Activated naive CD4-positive, alpha-beta T cell (primary cell): ENCODE measurements at places on chromosomes 3 and 15.

DNA sequence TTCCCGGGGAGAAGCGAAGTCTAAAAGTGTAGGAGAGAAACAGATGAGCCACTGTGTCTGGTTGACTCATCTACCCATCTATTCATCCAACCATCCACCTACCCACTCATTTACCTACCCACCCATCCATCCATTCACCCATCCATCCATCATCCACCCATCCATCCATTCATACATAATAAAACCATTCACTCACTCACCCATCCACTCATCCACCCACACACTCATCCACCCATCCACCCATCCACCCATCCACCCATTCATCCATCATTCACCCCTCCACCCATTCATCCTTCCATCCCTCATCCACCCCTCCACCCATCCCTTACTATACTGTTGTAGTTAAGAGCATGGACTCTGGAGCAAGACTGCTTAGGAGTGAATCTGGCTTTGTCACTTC is 136.4 kb upstream of the ATP2B2 start:
- DNase-seq = no peak

DNA sequence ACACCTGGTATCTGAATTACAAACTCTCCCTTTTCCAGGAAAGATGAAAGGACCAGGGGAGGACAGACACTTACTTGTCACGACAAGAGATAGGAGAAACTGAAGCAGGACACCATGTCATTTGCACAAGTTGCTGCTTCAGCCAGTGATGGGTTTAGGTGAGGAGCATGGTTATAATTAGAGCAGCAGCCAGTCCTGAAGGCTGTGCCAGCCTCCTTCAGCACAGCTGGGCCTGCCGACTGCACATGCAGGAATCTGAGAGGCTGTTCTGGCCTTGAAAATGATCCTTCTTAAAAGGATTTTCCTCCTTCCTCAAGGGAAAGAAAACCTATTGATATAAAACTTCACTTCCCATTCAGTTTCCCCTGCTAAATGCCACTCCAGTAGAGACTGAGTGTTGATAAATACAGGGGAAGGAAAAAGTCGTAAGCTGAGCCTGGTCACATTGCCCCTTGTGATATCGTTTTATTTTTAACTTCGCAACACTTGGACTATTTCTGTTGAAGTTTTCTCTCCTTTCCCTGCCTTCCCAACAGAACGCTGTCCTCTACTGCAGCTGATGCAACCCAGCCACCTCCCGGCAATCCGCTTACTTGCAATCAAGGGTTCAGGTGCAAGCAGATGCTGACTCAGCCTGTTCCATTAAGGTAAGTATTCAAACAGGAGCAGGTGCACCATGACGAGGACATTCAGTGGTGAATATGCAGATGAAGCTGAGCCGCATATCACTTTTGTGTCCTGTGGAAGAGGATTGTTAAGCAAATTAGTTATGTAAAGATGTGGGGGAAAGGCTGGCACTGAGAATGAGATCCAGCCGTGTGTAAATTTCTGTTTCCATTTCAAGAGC is at the start of gene FBXO40:
FBXO40 (plus strand) TSS at position 524 of the 847 bp plus-strand sequence. CDS start 27,197 bp downstream, outside the sequence.
- DNase-seq = no peak

- no peak for DNase-seq
Measured at GRCh38 chr3:72135636-72136035, 350.7 kb upstream of the PROK2 start.

GRCh38 chr15:32649342-32649741 is 7.8 kb downstream of the SCG5 start:
- DNase-seq = no peak

GRCh38 chr15:59817053-59817452 is 127.9 kb upstream of the BNIP2 start:
- DNase-seq = no peak

GRCh38 chr3:158379517-158379916 is 191.5 kb upstream of the MLF1 start:
- DNase-seq = no peak

GRCh38 chr3:46987319-46987742 is 7.9 kb downstream of the NBEAL2 start:
- no peak for DNase-seq

DNA sequence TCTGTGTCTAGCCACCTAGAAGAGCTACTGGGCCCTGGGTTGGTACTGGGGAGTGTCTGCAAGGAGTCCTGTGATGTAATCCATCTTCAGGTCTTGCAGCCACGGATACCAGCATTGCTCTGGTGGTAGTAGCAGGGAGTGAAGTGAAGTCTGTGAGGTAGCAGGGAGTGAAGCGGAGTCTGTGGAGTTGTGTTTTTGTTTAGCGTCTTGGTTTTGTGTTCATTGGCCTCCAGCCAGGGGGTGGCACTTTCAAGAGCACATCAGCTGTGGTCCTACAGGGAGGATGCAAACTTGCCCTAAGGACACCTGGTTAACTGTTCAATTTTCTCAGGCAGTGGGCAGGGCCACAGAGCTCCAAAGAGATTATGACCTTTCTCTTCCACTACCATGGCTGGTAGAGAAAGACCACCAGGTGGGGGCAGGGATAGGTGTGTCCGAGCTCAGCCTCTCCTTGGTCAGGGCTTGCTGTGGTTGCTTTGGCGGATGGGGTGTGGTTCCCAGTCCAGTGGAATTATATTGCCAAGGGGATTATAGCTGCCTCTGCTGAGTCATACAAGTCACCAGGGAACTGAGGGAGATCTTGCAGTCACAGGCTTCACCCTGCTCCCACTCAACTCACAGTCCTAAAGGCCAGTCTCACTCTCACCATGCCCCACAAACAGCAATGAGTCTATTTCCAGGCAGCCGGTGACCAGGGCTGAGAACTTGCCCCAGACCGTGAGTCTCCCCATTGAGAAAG is 424.7 kb downstream of the ZBBX start:
- no peak for DNase-seq

DNA sequence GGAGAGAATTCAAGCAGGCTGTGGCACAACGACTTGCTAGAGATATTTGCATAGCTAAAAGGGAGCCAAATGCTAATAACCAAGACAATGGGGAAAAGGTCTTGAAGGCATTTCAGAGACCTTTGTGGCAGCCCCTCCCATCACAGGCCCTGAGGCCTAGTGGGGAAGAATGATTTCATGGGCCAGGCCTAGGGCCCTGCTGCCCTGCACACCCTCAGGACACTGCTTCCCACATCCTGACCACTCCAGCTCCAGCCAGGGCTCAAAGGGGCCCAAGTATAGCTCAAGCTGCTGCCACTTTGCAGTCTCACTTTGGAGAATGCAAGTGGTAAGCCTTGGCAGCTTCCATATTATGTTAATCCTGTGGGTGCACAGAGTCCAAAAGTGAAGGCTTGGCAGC is 21.5 kb upstream of the PTPN23 start:
- no peak for DNase-seq

GRCh38 chr15:95346721-95347475 is 983.6 kb upstream of the NR2F2 start:
- no peak for DNase-seq
